ENCODE measurements at places on chromosomes 1 and 21. TPM values are rescaled to one million over a fixed set of nuclear protein-coding genes. Genes with fewer than 3 reads are reported as not detected.

PDC gene
- total RNA-seq, result not detected

GUCA2A gene
- total RNA-seq, result not detected

CYYR1 gene
- total RNA-seq, result 15.5 TPM

SELL gene
- total RNA-seq, result 3.6 TPM

RBM11 gene
- total RNA-seq, result not detected

JTB gene
- 116 TPM for total RNA-seq

SLC16A1 gene
- 175 TPM for total RNA-seq

Measured in thoracic aorta endothelial cell (primary cell).